ENCODE measurements at places on chromosomes 3 and 15. TPM values are rescaled to one million over a fixed set of nuclear protein-coding genes. Genes with fewer than 3 reads are reported as not detected.

DNA sequence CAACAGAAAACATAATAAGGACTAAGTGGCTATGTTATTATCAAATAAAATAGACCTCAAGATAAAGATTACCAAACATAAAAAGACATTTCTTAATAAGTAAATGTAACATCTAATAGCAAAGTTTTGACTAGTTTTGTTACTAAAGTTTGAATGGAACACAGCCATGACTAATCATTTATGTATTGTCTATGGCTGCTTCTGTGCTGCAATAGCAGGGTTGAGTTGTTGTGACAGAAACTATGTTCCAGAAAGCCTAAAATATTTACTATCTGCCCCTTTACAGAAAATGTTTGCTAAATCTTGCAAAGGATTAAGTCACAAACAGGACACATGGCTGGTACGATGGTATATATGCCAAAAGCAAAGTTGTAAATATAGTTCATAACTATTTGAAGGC lies 37.9 kb upstream of the MYH15 start:
- no peak for DNase-seq

- DNase-seq, result no peak
Measured at GRCh38 chr3:146161663-146162002, 649 bp upstream of the PLOD2 start.

ISY1 gene
- total RNA-seq, result 39.0 TPM

- no peak for DNase-seq
Measured at GRCh38 chr15:62958528-62959363, 83.8 kb upstream of the TPM1 start.

GRCh38 chr3:139941580-139941979 lies 6.6 kb downstream of the CLSTN2 start:
- DNase-seq, result no peak

MASP1 gene
- total RNA-seq, result not detected

XCR1 gene
- total RNA-seq, result 0.08 TPM

ADAMTS7 gene
- total RNA-seq, result not detected

CHL1 gene
- not detected for total RNA-seq

TMEM207 gene
- not detected for total RNA-seq
